Stimulated activated CD8-positive, alpha-beta memory T cell treated with anti-CD3 and anti-CD28 coated beads, Interleukin-15, amount 100 ng/mL, for 4 hours (primary cell): ENCODE measurements at places on chromosomes 7 and 10.

GRCh38 chr7:111210996-111211395, 120.1 kb downstream of the LRRN3 start:
- DNase-seq, result no peak

DNA sequence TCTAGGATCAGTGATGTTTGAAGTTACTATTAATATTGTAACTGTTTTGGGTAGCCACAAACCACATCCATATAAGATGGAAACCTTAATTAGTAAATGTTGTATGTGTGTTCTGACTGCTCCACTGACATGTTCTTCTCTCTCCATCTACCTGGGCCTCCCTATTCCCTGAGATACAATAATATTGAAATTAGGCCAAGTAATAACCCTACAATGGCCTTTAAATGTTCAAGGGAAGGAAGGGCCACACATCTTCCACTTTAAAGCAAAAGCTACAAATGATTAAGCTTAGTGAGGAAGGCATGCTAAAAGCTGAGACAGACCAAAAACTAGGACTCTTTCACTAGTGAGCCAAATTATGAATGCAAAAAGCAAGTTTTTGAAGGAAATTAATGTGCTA, 176.4 kb upstream of the ANK3 start:
- DNase-seq, result no peak

DNA sequence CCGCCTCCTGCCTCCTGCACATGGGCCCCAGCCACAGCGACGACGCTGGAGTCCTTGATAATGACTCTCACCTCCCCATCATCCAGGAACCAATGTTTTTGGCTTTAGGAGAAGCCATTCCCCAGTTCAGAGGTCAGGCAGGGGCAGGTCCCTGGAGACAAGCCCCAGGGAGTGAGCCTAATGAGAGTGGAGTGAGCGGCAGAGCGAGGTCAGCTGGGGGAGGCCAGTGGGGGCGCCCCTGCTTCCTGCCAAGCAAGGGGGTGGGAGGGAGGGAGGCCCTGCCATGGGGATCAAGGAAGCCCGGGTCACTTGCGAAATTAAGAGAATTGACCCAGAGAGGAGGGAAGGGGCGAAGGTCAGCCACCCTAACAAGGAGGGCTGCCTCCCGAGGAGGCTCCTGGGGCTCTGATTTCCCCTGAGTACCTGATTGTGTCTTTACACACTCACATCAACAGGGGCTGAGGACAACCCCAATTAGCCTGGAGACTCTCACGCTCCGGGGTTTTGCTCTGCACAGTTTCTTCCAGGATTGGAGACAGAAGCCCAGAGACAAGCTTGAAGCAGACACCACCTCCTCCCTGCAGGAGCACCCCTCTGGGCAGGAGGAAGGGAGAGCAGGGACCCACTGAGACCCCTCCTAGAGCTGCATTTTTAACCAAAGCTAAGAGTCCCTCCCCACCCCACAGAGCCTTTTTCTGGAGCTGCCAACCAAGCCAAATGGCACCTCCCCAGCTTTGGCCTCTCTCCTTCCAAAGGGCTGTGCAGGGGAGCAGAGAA, 112.1 kb downstream of the COL13A1 start:
- no peak for DNase-seq

DNA sequence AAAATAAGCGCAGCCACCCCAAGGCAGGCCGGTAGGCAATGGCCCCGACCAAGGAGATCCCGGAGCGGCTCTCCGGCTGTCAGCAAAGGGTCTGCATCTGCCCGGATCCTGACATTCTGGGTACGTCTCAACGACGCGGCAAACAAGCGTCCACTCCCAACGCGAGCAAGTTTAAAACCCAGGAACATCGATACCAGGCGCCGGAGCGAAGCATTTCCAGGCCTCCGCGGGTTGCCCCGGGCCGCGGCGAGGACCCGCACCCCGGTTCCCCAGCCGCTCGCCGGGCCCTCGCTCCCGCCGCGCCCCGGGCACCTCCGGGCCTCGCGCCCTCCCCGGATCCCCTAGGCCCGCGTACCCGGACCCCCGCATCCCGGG, 453 bp downstream of the URGCP start:
- no peak for DNase-seq

- no peak for DNase-seq
Observed at GRCh38 chr7:83259064-83259463, 96.4 kb upstream of the PCLO start.

- DNase-seq, result no peak
Observed at GRCh38 chr10:129694184-129694583, 227.1 kb downstream of the MGMT start.

GRCh38 chr7:2688409-2689342, 674 bp downstream of the AMZ1 start:
- DNase-seq, result no peak

GRCh38 chr10:45199205-45199740, 116.1 kb downstream of the OR13A1 start:
- DNase-seq, result no peak

GRCh38 chr7:79604841-79605240, 151.4 kb upstream of the MAGI2 start:
- no peak for DNase-seq

GRCh38 chr7:12257582-12257981, 46.5 kb downstream of the TMEM106B start:
- DNase-seq, result no peak

DNA sequence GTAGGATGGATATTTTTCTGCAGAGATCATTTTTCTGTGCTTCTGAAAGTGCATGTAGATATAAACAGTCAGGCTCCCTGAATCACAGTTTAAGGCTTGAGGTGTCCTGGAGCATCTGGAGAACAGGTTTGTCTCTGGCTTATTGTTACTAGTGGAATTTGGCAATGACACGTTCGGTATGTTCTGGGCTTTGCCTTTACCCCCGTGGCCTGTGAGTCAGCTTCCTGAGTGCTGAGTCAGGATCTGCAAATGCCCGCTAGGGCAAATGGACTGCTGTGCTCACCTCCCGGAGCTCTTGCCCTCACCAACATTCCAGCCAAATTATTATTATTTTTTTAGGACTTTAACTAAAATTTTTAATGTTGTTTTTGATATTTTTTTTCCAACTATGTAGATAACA, 192.5 kb upstream of the PRSS1 start:
- DNase-seq, result no peak

DNA sequence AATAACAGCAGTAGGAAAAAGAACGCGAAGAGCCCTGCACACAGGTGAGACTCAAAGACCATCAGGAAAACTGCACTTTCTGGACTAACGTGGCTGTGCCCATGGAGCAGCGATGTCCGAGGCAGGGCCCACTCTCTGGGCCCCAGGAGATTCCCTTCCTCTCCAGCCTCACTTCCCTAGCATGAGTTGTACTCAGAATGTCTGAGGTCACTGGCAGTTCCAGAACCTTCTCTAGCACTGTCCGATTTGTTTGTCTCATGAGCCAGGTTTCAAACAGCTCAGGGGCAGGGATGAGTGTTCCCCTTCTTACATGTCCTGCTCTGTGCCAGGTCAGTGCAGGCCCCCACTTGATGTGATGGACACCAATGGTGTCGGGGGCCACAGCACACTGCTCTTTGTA, 484.2 kb downstream of the PTPRN2 start:
- DNase-seq, result no peak

DNA sequence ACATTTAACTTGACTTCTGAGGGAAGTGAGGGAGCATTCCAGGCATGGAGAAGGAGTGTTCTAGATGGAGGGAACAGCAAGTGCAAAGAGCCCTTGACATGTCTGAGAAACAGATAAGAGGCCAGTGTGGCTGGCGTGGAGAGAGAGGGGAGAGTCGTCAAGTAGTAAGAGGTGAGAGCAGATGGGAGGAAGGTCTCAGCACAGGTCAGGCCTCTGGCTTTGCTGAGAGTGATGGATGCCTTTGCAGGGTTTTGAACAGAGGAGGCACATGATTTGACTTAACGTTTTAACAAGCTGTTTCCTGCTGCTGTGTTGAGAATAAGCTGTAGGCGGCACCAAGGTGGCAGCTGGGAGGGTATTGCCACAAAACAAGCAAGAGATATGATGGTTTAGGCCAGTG, 97.2 kb downstream of the KAT6B start:
- no peak for DNase-seq

DNA sequence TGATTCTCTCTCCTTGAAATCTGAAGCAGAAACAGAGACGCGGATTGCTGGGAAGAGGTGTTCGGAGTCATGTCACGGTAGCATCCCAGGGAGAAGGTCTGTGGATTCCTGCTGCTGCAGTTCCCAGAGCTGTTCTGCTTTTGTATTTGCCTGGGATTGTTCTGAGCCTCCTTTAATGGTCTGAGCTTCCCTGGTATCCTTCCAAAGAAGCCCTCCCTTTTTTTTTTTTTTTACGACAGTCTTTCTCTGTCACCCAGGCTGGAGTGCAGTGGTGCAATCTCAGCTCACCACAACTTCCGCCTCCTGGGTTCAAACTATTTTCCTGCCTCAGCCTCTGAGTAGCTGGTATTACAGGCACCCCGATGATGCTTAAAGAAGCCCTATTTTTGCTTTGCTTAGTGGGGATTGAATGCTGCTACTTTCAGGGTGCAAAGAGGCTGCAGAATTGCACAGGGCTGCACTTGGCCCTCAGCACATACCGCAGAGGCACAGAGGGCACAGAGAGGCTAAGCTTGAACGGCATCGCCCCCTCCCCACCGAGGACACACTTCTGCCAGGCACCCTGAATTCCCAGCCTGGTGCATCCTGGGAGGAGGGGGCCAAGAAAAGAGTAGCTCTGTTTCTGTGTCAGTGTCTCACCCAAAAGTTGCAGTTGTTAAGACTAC, 208.6 kb upstream of the GALNT17 start:
- DNase-seq, result no peak
